ENCODE measurements at places on chromosomes 6 and 20.

DNA sequence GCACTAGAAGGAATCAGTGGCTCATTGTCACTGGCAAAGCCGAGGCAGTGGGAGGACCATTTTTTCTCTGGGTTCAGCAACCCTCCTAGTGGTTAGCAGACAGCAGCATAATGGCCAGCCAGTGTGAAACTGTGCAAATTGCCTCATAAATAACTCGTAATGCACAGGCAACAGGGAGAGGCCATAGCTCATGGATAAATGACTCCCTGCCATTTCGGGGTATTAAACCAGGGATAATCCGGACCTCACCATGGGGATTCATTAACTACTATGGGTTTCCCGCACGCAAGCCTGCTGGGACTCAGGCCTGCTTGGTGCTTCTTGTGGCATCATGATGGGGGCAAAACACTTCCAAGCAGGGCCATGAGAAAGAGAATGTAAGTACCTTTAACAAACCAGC, 158.2 kb upstream of the CHD6 start:
- DNase-seq = no peak

- no peak for DNase-seq
These were observed 129.8 kb upstream of the SPACA1 start for GRCh38 chr6:87917886-87918285.

GRCh38 chr20:2757001-2757400, 43.4 kb downstream of the CPXM1 start:
- no peak for DNase-seq

DNA sequence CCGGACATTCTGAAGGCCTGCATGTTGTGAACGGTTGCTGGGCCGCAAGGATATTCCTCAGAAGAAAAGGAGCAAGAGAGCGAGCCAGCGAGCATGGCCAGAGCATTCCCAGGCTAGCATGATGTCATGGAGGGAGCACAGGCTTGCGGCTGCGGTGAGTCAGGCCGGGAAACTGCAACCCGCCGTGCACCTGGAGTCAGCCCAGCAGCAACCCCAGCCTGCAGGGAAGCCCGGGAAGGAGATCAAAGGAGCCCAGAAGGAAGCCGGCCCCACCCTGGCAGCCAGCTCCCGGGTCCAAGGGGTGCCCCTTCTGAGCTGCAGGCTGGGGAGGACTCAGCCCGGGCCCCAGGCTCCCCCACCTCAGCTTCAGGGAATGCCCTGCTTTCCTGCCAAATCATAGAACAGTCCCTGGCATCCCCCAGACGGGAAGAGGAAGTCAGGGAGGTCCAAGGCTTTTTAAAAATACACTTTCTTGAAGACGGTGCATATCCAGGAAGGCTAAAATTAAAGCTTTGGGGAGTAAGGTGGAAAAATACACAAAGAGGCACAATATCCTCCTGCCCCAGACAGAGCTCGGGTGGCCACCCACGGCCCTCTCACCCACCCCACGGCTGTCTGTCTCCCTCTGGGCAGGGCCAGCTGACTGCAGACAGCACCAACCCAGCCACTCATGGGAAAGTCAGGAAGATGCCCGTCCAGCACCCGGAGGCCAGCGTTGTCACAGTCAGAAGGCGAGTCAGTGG, 53.7 kb downstream of the BMP7 start:
- no peak for DNase-seq

DNA sequence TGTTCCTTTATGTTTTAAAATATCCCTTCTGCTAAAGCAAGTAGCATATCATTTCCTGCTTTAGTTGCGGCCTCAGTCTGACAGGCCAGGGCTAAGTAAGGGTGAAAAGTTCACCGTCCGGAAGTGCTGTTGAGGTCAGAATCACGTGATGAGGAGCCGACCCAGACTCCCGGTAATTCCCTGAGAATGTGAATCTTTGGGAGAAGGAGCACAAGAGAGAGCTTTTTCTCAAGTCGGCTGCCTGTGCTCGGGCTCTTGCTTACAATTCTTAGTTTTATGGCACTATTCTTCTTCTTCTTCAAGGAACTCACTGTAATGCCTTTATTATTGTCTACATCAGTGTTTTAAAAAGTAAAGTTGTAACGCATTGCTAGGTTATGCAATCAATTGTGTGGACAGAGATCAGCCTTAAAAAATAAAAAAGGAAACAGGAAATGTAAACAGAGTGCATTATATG, 309.3 kb downstream of the PRL start:
- peak; percentile 8 for DNase-seq

DNA sequence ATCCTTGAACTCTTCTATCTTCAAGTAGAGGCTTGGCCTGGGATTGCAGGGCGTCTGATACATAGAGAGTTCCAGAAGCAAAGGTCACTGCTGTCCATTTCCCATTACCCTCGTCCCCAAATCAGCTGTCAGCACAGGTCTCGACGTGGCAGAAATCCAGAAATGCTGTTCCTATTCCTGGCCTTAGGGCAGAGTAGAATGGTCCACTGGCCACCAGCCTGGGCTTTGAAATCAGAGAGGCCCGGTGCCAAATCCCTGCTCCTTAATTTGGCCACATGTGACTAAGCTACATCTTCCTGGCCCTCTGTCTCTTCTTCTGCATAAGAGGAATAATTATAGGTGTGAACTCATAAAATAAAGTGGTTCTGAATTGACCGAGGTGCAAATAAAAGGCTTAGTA, 40.9 kb upstream of the FAM83D start:
- no peak for DNase-seq

DNA sequence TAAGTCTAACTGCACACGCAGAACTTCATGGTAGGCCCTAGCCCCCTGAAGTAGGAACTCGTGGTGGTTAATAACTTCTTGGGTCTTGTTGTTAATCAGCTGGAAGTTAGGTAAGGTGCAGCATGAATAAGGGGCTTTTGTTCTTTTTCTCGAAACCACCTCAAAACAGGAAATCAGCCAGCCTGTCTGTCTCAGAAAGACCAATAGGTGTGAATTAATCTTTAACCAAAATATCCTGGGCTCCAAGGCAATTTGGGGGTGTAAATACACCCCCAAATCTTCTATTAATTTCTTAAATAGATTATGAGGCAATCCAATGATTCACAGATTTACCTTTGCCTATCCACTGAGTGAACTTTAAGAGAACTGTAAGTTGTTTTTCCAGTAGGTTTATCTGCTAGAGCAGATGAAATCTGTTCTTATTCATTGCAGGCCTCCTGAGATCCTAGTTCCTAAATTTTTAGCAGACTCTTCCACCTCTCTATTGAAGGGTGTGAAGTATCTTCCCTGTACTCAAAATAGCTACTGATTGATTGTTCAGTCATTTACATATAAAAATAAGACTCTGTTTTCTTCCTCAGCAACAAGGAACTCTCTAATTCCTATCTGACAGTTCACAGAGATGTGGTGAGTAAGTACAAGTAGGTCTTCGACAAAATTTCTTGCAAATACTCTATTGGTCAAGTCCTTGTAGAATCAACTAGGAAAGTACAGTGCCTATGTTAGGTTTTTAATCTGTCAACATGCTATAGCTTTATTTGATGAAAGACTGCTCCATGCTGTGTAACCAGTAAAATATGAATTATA, 427.1 kb upstream of the NOX3 start:
- peak; percentile 14 for DNase-seq

- no peak for DNase-seq
These were observed 105.8 kb downstream of the UTRN start for GRCh38 chr6:144390886-144391285.

- no peak for DNase-seq
These were observed 1.3 kb upstream of the MYBL2 start for GRCh38 chr20:43665466-43666176.
